ENCODE measurements at places on chromosomes 1 and 21.
A peak's percentile ranks its signal among the peaks of the same experiment; 100 is the strongest.

GRCh38 chr21:36082237-36082664, 12.4 kb downstream of the CBR1 start:
- no peak for DNase-seq

DNA sequence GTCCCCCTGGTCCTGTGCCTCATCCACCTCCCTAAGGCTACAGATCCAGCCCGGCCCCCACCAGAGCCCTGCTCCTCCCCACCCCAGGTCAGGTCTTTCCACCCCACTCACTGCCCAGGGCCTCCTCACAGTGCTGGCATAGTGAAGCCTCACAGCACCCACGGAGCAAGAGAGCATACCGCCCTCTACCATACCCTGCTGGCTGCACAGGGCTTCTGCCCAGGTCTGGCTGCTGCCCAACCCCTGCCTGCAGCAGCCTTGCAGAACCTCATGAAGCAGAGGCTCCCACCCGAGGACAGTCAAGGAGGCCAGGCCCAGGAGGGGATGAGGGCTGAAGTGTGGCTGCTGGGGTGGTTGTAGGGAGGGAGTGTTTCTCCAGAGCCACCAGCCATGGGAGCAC, 19.7 kb upstream of the ARF1 start:
- no peak for DNase-seq

GRCh38 chr1:89804642-89805237, 16.1 kb upstream of the LRRC8D start:
- DNase-seq: peak; percentile 59

- no peak for DNase-seq
Measured at GRCh38 chr1:170556917-170557316, 25.0 kb downstream of the GORAB start.

DNA sequence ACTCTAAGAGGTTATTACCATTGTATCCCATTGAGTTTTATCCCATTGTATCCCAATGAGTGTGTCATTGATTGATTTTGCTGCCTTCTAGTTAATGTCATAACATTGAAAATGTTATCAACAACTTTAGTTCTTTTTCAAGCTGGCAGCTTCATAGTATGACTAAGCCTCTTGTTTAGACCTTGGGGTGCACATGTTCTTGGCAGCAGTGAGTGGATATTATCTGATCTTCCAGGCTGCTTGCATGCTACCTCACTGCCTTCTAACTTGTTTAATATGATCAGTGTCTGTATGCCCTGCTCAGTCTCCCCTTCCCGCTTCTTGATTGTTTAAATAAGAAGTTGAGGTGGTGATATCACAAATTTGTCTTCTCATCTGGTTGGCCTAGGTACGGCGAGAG, 24.6 kb downstream of the NTPCR start:
- no peak for DNase-seq

GRCh38 chr1:223256034-223256433, 107.9 kb downstream of the SUSD4 start:
- DNase-seq: peak; percentile 74

- DNase-seq: no peak
Measured at GRCh38 chr1:113761937-113762336, 2.7 kb upstream of the PHTF1 start.

- no peak for DNase-seq
Measured at GRCh38 chr1:36540056-36540455, 57.3 kb upstream of the CSF3R start.

All from foreskin keratinocyte (primary cell).